Cortex of kidney (tissue), 1 donor: ENCODE measurements at places on chromosomes 5 and 9.

DNA sequence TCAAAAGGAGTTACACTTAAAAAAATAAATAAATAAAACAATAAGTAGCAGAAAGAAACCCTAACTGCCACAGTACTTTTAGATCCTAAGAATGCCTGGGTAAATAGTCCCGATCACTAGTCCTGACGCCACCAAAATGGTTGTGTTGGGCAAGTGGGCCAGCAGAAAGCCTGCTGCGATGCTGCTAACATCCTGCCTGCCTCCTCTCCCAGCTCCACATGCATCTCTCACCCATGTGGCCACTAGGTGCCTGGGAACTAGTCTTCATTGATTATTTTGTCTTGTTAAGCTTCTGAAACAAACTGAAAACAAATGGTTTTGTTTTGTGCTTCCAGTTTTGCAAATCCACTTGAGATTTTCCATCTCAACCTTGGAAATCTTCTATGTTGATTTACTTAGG is 54.4 kb upstream of the TRAF1 start:
- no peak for DNase-seq

DNA sequence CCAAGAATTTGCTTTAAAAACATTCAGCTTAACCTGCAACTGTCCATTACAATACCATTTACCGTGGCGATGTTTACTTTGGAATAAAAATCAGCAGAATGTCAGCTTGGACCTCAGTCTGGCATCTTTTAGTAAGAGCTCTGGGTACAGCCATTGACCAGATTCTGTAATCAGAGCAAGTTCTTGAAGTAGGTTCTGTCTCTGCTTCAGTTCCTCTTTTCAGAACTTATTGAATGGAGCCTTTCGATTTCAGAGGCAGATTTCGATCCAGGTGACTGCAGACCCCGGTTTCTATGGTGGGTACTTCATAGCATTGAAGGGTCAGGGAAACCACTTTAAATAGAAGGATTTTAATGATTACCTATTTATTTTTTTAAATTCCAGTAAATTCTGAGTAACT is 53.4 kb upstream of the SV2C start:
- DNase-seq: no peak

DNA sequence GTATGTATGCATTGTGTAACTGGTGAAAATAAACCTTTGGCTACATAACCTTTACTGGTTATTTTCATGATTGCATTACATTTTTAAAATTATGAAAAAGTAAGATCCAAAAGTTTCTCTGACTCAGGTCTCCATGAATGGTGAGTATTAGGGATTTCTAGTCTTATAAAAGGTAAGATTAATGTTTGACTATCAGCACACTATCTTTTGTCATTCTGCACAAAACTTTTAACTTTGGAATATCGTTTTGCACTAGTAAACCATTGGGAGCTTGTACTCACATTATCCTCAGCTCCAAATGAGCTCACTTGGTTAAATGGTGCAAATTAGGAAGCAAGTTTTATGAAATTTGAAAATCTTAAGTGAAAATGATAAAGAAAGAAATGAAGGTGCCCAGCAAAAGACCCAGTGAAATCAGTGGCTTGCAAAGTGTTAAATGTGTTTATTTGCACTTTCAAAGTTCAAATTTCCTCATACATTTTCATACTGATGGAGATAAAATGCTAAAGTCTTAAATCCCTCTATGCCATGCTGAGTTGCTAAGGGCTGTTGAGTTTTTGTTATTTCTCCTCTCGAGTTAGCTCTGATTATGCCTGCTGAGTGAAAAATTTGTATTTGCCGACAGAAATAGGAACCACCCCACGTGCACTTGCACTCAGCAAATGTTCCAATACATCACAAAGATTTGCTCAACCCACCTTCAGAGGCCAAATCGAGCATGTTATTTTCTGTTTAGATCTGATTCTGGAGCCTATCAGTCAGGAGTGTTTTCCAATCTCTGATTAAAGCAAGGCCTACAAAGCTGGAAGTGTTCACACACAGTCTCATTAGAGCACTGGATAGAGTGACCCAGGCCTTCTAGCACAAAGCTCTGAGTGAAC is 885.7 kb downstream of the NR2F1-AS1 start:
- no peak for DNase-seq

- no peak for DNase-seq
Observed at GRCh38 chr5:178422400-178422775, 167.8 kb downstream of the COL23A1 start.

DNA sequence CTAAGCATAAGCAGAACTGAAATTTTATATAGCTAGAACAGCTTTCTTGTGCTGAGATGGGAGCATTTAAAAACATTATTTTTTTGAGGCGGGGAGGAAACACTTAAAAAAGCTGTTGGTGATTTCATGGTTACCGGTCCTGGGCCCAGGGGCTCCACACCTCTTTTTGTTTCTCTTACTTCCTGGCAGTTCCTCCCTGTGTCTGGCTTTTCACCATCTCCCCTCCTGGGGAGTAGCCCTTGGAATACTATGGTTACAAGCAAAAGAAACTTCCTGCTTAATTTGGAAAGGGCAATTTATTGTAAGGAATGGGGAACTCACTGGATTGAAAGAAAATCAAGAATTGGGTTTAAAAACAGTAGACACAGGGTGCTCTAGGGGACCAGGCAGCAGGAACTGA is 105.1 kb downstream of the SLC24A2 start:
- DNase-seq: no peak

DNA sequence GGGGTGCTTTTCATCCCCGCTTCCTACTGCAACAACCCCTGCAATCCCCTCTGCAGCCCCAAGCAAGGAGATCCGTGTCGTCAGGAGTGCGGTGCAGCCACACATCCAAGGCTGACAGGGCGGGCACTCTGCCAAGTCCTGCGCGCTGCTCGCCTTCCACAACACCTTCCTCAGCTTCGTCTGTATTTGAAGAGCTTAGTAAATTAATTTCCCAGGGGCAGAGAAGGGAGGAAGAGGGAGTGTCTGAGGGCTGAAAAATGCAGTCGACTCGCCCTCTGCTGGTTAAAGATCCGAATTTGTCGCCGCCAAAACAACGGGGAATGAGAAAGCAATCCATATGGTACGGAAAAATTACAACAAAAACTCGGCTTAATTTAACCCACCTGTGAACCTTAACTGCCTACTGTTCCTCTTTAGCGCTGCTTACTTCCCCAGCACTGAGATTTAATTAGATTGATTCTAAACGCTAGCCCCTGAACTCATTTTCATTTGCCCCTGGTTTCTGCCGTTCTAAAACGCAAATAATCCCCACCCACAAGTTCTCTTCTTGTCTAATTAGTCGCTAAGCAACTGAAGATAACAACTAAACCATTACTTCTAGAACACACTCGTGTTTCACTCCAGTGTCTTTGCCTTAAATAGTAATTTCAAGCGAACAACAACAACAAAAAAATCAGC is 10.9 kb upstream of the PCDHB1 start:
- no peak for DNase-seq

DNA sequence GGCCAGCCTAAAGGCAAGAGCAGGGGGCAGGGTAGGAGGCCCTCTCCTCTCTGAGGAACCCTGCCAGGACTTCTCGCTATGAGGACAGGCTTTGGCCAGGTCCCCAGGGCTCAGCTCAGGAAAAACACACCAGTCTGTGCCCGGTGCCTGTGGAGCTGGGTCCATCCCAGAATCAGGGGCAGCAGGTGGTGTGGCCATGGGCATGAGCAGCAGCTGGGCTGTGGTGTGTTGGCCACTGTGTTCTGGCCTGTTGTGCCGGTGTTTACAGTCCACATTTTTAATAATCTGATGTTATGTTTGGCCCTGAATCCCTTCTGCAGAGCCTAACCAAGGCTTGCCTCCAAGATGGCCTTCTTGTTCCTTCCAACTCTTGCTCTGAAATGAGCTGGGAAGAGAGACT is 77.0 kb downstream of the FGF18 start:
- no peak for DNase-seq

DNA sequence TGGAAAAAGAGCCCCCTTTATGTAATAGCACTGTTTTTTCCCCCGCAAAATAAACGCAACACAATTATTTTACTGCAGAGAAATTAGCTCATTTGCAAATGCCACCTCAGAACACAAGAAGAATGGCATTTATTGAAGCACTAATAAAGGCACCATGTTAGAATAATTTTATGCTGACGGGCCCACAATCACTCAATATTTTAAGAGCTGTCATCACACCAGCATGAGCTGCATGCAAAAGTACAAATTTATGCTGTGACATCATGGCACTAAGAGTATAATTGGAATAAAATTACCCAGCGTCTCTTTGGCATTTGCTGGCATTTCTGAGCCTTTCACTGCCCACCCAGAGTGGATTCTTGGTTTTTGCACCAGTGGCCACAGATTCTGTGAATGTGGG is 364.6 kb downstream of the TLE4 start:
- DNase-seq: no peak

DNA sequence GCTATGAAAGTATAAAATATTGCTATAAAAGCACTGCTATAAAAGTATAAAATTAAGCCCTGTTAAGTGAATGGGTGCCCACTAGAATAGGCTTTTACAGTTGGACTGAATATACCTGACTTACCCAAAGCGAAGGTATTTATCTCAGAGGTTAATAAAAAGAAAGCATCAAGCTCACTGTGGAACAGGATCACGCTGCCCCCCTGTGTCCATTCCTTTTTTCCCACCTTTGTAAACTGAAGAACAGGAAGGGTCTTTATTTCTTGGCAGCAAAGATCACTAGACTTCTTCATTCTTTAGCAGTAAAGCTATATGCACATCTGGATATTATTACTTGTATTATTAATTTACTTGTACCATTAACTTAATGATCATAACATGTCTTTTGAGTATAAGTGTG is 22.1 kb upstream of the PLPP6 start:
- DNase-seq: no peak

DNA sequence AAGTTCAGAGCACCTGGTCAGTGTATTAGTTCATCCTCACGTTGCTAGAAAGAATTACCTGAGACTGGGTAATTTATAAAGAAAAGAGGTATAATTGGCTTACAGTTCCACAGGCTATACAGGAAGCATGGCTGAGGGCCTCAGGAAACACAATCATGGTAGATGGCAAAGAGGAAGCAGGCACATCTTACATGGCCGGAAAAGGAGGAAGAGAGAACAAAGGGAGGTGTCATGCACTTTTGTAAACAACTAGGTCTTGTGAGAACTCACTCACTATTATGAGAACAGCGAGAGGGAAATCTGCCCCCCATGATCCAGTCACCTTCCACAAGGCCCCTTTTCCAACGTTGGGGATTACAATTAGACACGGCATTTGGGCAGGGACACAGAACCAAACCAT is 28.8 kb upstream of the CAVIN4 start:
- DNase-seq: no peak

DNA sequence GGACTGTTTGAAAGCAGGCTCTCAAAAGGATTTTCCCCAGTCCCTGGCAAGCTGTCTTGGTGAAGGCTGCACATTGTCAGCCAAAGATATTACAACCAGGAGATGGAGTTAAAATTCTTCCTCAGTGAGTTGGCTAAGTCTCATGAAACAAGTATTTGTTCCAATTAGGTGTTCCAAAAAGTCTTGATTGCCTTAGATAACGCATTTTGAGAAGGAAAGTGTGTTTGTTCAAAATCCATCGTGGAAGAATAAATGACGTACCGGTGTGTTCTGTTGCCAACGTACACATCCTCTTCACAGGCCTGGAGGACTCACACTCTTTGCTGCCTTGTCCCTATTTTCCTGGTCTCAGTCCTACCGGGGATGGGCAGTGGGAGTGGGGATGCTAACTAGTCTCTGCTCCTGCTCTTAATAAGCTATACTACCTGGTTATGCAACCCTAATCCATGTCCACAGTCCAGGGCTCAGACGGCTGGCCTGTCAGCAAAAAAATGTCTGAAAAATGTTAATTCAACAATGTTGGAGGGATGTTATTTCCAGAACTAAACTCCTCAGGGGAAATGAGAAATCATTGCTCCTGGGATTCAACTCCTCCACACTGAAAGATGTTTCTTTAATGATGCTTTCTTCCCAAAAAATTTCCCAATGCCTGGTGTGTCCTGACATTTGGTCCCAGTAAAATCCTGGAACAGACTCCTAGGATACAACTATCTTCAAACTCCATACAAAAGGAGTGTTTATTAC is 175.3 kb upstream of the KLF9 start:
- DNase-seq: no peak

DNA sequence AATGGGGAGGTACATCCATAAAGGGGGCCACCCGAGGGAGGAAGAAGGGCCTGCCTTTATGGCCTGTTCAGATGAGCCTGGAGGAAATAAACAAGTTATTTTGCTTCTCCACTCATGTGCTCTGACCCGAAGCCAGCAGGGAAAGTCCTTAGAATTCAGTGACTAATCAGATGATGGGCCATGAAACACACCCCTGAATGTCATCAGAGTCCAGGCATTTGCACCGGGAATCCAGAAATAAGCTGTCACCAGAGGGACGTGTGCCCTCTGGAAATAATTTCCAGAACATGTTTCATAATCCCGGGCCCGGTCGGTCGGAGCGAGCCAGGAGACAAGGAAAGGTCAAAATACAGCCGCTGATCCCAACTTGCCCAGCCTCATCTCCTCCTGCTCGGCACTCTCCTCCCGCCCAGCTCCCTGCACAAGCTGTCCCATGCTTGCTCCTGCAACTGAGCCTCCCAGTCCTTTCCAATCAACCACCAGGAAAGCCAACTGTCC is 73.6 kb upstream of the ZNF622 start:
- no peak for DNase-seq

DNA sequence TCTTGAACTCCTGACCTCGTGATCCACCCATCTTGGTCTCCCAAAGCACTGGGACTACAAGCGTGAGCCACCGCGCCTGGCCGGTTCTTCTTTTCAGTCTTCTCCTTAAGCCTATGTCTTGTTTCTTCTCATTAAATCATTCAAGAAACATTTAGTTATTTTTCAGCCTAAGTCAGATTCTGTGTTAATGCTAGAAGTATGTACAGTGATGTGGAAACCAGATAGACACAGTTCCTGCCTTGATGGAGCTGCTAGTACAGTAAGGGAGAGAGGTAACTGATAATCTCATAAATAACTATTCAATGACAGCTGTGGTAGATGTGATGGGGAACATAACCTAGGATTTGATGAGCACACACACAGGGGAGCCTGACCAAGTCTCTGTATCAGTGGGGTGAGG is 46.3 kb upstream of the NR3C1 start:
- DNase-seq: no peak

GRCh38 chr5:111747337-111747736 is 9.7 kb downstream of the NREP start:
- DNase-seq: no peak

GRCh38 chr9:119284587-119285337 is 84.5 kb downstream of the BRINP1 start:
- DNase-seq: no peak

GRCh38 chr5:39506211-39506610 is 81.4 kb upstream of the DAB2 start:
- DNase-seq: no peak

- DNase-seq: no peak
Observed at GRCh38 chr5:89988129-89988810, 421.3 kb downstream of the CETN3 start.
